ENCODE measurements at places on chromosomes 7 and 10.
A peak's percentile ranks its signal among the peaks of the same experiment; 100 is the strongest.

- no peak for DNase-seq
Observed at GRCh38 chr10:125262409-125262808, 102.0 kb upstream of the CTBP2 start.

DNA sequence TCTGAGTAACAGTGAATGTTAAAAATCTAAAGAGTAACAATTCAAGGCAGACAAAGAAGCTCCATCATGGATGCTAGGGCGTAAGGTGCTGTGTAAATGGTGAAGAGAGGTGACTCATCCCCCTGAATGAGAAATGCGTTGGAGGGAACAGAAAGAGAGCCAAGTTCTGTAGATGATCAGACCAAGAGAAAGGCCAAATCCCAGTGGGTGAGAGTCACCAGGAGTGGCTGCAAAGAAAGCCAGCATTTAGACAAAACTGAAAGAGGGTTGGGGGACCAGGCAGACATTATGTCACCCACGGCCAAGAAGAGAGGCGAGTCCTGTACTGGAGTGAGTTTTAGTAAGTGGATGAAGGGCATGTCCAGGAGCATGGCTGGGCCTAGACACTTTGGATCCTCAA is 153.1 kb downstream of the TRIL start:
- DNase-seq = no peak

DNA sequence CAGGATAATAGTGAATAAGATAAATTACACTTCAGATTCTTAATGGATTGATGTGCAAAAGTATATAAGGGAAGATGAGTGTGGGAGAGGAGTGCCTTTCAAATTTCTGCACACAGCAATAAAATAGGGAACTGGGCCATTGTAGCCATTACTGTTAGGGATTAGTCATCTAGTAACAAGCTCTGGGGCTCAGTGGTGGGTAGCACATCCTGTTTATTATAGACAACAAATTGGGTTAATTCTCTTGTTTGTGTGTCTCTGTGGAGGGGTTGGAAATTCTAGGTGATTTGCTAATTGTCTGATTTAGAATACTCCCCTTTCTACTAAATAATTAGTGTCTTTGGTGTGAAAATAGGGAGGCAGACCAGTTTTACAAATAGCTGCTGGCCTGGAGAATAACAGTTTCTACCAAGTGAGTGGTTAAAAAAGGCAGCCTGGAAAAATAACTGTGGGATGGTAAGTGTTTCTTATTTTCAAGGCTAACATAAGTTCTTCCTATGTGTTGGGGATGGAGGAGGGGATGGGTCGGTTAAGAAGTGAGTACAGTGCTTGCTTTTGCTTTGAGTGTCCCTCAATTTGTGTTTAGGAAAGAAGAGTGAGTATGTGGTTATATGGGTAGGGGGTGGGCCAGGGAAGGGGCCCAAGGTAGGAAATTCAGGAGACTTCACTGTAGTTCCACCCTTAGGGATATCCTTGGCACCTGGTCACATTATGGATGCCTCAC is 43.3 kb upstream of the TMEM248 start:
- no peak for DNase-seq

DNA sequence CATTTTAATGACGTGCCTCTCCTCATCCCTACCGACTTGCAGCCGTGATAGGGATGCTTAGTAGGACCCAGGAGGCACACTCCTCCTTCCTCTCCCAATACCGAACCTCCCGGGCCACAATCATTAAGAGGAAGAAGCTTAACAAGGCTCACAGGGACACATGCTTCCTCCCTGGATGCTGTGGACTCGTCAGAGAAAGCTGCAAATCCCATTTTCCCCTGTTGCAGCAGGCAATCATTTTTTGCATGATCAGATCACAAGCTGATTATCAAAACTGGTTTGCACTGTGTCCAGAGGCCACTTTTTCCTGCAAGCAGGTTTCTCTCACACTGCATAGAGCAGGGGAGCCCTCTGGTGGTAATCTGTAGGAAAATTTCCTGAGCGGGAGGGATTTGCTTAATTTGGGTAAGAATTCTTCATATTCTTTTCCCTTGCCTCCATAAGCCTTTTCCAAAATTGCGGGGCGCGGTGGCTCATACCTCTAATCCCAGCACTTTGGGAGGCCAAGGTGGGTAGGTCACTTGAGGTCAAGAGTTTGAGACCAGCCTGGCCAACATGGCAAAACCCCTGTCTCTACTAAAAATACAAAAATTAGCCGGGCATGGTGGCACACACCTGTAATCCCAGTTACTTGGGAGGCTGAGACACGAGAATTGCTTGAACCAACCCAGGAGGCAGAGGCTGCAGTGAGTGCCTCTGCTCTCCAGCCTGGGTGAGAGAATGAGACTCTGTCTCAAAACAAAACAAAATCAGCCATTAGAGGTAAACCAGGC is 16.1 kb upstream of the LAMB4 start:
- DNase-seq = peak; percentile 72

DNA sequence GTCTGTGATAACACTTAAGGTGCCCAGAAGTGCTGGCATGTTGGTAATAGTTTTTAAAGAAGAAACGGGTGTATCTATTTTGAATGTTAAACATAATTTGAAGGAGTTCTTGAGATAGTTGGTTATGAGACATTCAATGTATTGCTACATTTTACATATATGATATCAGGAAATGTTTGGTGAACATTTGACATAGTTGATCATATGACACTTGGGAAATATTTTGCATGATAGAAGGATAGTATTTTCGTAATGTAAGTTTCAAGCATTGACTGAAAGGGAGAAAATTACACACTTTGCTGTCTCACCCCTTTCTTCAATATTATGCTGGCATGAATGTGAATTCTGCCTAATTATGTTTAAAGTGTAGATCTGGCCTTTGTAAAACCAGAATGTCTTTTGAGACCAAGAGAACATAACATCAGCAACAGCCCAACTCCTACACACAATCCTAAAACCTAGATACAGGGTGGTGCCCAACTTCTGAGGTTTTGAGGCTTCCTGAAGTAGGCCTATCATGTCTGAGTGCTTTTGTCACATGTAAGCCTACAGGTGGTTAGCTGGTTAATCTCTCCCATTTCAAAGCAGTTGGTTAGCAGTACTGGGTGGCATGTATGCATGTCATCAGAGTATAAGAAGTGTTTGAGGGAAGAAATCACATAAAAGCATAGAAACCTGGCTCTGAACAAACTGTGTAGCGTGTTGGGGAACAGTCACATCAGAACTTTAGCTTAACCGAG is 2.1 kb downstream of the ADD3 start:
- no peak for DNase-seq

DNA sequence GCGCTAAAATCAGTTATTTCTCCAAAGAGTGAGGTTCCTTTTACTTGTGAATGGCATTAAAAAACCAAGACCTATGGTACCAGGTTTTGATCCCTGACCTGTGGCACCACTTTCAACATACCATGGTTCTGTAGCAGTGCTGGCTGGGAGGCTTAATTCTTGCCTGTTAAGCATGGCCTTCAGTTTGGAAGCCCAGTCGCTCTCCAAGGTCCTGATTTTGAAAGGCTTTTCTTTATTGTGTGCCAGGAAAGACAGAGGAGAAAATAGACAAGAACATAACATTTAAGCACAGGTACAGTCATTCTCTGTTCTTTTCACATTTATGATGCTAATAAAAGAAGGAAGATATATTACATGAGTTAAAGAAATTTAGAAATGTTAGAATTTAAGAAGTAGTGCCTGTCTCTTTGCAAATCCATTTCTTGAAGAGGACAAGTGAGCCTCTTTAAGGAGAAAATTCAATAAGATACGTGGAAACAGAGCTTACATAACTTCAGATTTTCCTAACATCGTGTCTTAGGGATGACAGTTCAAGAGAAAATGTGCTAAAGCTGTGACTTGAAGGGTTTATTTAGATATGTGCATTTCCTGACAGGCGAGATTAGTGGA is 357.6 kb downstream of the DPP6 start:
- no peak for DNase-seq

DNA sequence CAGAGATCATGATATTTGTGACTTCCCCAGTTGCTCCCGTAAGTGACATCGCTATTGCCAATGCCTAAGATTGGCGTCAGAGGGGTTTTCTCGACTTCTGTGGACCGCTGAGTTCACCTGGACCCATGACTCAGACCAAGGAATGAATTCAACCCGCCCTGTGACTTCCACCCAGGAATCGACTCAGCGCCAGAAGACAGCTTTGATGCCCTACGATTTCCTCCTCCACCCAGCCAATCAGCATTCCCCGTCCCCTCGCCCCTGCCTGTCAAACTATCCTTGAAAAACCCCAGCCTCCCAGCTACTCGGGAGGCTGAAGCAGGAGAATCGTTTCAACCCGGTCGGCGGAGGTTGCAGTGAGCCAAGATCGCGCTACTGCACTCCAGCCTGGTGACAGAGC is 58.3 kb downstream of the MICALL2 start:
- DNase-seq = no peak

DNA sequence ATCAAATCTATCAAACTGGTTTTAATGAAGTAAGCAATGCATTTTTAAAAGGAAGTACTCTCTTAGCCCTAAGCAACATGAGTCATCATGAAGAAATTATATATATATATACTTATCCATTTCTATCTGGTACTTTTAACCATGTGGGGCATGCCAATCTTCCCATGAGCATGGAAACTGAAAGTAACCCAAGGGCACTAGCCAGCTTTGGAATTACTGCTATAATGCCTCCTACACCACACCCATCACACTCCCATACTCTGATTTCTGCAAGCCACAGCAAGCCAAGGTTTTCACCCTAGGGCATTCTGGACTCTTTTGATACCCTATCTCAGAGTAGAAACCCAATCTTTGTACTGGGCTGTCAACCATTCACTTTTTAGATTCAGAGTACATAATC is 204.6 kb downstream of the IMMP2L start:
- no peak for DNase-seq

DNA sequence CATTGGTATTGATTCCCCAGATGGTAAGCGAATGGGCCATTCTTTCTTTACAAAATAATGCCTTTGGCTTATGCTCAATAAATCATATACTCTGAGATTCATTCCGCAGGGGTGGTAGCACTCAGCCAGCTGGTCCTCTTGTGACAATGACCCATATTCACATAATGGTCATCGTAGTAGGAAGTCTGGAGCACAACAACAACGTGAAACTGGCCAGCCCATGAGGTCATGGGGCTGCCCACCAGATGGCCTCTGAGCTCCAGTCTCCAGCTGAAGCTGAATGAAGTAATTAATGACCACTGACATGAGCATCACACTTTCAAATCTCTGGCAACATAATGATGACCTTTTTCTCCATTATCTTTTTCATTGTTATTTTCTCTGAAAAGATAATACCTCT is 42.3 kb upstream of the SORCS1 start:
- no peak for DNase-seq

DNA sequence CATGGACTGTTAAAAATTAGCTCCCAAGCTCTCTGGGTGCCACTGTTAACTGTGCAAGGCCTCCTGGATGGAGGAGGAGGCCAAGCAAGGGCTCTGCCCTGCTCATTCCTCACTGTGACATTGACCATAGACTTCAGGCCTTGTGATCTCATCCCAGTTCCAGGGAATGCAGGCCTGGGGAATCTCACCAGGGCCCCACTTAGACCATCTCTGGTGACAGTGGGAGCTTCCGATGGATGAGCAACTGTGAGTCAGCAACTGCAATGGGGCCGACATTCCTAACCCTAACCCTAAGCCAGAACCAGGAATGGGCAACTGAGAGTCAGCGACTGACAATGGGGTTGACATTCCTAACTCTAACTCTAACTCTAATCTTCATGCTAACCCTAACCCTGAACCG is 50.4 kb upstream of the MSMB start:
- DNase-seq = no peak

DNA sequence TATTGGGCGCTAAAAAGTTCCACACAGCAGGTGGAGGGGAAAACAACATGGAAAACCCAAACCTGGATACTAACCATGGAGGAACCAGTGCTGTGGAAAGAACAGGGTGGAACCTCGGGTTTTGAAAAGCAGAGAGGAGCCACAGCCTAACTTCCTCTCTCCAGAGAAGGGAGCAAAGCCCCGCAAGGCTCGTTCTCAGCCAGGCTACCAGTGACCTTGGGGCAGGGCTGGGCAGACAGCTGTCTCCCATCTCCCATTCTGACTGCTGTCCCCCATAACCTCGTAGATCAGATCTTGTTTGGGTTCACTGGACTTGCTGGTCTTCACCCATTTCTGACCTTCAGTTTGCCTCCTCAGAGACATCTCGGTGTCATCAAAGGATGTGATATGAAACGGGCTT is 47.5 kb upstream of the FGFR2 start:
- no peak for DNase-seq

DNA sequence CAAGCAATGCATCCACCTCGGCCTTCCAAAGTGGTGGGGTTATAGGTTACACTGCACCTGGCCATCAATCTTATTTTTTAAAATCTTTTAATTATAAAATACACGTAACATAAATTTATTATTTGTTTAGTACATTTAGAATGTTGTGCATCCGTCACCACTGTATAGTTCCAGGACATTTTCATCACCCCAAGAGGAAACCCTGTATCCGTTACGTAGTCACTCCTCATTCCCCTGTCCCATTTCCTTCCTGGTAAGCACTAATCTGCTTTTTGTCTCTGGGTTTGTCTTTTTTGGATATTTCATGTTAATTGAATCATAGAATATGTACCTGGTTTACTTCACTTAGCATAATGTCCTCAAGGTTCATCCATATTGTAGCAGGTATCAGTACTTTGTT is 51.2 kb downstream of the MAPK8 start:
- DNase-seq = no peak

- DNase-seq = no peak
Observed at GRCh38 chr7:143497008-143497795, 19.5 kb downstream of the TAS2R41 start.

GRCh38 chr7:154503962-154504550 is 451.9 kb downstream of the DPP6 start:
- peak; percentile 70 for DNase-seq

- no peak for DNase-seq
Observed at GRCh38 chr7:15524077-15524476, 37.7 kb downstream of the AGMO start.

- no peak for DNase-seq
Observed at GRCh38 chr10:71999360-72000072, 35.3 kb downstream of the CHST3 start.

GRCh38 chr10:131145756-131146155 is 165.8 kb downstream of the TCERG1L start:
- DNase-seq = no peak

GRCh38 chr10:48699011-48699627 is 14.4 kb downstream of the WDFY4 start:
- DNase-seq = no peak

- DNase-seq = no peak
Observed at GRCh38 chr7:124700655-124701054, 64.9 kb downstream of the GPR37 start.

GRCh38 chr10:46020344-46020657 is 10.1 kb downstream of the NCOA4 start:
- DNase-seq = no peak

DNA sequence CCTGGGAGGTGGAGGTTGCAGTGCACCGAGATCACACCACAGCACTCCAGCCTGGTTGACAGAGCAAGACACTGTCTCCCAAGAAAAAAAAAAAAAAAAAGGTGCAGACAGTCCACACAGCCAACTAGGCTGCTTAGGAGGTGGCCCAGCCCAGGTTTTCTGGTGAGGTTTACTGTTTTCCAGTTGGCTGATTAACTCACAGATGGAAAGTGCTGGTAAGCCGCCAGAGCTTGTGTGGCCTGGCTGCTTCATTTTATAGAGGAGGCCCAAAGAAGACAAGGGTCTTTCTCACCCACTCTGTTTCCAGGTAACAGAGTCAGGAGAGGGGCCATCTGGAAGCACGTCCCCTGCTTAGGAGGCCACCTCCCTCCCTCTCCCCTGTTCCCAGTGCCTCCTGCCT is 6.2 kb downstream of the RHBDD2 start:
- no peak for DNase-seq
